ENCODE measurements at places on chromosomes 7 and 10.

GRCh38 chr10:31864834-31865518, 63.7 kb downstream of the ARHGAP12 start:
- no peak for DNase-seq

GRCh38 chr10:54665095-54665494, 135.9 kb downstream of the PCDH15 start:
- no peak for DNase-seq

DNA sequence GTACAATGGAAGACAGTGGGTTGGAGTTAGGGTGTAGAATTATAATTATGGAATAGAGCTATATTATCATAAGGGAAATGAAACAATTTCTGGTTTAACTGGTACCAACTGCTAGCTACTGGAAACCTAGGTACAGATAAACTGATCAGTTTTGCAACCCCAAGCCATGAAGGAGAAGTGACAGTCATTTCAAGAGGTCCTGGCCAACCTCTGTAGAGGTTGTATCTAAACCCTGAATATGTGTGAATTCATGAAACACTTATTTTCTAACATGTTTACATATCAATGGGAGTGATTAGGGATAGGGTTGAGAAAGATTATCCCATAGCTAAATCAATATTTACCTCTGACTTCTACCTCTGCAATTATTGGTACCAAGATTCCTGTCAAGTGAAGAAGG, 29.9 kb upstream of the CC2D2B start:
- no peak for DNase-seq

GRCh38 chr7:15086131-15086611, 183.6 kb upstream of the DGKB start:
- DNase-seq: no peak

GRCh38 chr10:98186681-98187080, 52.2 kb downstream of the R3HCC1L start:
- no peak for DNase-seq

- DNase-seq: no peak
These were observed 573.2 kb downstream of the AUTS2 start for GRCh38 chr7:70171369-70171920.

- DNase-seq: no peak
These were observed 143.1 kb downstream of the CRPPA start for GRCh38 chr7:16278167-16278787.

- no peak for DNase-seq
These were observed 12.2 kb downstream of the MCU start for GRCh38 chr10:72704117-72704516.

DNA sequence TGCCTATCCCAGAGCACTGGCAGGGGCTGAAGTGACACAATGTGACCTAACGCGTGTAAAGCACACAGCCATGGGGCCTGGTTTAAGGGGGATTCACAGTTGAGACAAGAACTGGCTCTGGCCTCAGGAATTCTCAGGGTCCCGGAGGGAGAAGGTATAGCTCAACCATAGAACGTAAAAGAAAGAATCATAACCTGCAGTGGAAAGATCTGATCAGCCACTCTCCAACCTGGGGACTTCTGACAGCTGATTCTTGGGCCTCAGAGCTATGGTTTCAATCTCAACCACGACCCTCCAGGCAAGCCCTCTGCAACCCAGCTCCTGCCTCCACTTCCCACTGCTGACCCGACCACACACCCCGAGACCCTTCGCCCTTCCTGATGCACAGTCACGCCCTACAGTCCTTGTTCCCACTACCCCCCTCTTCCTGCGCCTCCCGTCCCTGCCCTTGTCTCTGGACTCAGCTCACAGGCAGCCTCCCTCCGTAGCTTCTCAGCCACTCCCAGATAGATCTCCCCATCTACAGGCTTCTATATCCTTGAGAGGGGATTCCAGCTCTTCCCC, 245.2 kb downstream of the BUB3 start:
- no peak for DNase-seq

DNA sequence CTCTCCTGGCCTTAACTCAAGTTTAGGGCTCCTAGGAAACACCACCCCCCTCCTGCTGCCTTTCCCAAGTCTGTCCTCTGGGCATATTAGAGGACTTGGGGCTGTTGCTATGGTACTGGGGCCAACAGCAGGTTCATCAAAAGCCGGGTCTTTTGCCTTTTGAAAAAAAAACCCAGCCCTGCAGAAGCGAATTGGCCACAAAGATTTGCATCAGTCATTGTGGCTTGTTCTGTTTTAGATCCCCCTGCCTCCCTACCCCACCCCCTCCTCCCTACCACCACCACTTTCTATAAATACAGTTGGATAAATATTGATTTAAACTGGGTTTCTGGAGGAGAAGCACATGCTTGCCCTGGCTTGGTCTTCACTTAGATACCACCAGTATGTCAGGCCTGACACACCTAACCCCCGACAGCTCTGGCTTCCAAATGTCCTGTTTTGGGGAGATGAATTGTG, 7.0 kb downstream of the MXI1 start:
- peak; percentile 40 for DNase-seq

DNA sequence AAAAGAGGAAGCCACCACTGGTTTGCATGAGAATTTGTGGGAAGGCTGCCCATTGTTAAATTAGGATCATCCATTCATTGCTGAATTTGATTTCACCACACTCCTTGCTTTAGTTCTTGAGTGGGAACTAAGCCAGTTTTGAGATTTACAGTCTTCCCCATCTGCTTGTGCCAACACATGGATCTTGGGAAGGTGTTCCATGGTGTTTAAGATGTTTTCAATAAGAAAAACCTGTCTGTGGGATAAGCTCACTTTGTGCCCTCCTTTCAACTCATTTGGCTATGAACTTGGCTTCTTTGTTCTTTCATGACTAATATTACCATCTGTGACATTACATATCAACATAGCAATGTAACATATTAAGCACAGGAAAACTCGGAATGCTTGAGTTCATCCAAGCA, 73.2 kb downstream of the INHBA start:
- DNase-seq: no peak

DNA sequence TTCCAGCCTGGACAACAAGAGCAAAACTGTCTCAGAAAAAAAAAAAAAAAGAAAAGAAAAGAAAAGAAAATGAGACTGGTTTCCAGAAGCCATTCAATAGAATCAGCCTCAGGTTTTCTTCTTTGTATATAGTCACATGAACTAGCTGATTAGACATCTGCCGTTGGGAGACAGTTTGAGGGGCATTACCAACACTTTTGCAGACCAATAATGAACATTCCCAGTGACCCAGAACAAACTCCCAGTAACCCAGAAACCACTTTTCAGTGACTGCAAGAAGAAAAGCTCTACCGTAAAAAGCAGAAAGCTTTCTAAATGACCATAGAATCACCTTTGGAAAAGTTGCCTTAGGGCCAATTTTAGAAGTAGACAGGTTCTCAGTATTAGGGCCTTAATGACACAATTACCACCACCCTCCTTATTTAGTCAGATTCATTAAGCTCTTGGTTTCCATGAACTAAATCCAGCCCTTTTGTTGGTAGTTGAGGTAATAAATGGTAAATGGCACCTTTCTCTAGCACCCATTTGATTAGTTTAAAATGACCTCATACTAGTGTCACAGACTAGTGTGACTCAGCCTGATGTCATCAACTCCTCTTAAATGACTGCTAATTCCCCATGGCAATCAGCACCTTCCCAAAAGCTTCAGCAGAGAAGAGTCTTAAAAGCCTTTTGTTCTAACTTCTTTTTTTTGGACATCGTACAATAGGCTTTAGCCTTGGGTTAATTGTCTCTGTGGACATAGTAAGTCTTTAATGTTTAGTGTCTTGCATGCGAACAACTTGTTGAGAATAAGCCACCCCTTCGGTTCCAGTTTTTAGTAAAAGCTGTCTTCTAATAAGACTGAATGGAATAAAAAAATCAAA, 33.6 kb upstream of the XRCC2 start:
- no peak for DNase-seq

DNA sequence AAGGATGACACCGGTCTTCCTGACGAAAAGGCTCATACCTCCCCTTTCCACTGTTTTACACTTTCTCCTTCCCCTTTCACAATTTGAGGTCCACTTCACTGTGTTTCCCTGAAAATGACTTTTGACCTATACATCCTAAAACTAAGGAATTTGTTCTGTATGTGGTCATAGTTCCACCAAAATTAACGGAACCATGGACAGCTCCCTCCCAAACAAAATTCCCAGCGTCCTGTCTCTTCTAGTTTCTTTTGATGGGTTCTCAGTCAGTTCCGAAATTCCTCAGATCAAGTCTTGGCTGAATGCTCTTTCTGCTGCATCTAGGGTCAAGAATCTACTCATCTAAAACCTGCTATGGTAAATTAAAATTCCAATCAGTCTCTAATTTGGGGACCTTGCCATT, 1191.9 kb downstream of the CNTNAP2 start:
- DNase-seq: no peak

GRCh38 chr7:108079648-108080591, 50.2 kb downstream of the LAMB4 start:
- DNase-seq: no peak

GRCh38 chr10:130337696-130338635, 201.8 kb downstream of the GLRX3 start:
- DNase-seq: no peak

- DNase-seq: no peak
These were observed at the start of gene CRHR2 for GRCh38 chr7:30682212-30683083. TSS of gene CRHR2 (minus strand) at chr7:30682456. CDS start at chr7:30682280, 176 bp downstream.

- no peak for DNase-seq
These were observed 37.4 kb downstream of the CCDC6 start for GRCh38 chr10:59868696-59869593.

- DNase-seq: no peak
These were observed 17.3 kb downstream of the TLL2 start for GRCh38 chr10:96496281-96496925.

- DNase-seq: no peak
These were observed 489.2 kb upstream of the KCND2 start for GRCh38 chr7:119783799-119784198.

- DNase-seq: no peak
These were observed 335.1 kb downstream of the BMPER start for GRCh38 chr7:34240417-34240816.

GRCh38 chr10:93911866-93912265, 18.1 kb downstream of the SLC35G1 start:
- no peak for DNase-seq

DNA sequence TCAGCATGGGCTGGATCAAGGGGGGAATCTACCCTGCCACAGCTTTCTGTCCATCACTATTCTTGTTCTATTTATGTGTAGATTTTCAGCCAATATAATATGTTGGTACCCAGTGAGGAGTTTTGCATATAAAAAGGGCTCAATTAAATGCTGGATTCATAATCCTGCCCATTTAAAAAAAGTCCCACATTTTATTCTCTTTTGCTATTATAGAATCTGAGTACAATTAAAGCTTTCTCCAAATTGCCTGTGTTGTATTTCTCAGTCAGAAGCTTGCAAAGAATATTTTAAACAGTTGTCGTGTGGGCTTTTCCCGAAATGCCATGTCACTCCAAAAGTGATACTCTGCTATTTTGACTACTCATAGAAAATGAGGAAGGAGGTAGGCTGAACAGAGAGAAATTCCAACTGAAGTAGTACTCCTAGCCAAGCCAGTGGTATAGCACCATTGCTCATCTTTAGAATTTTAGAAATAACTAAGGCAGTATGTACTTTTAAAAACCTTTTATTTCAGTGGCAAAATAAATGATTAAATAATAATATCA, 108.3 kb upstream of the HDAC9 start:
- no peak for DNase-seq

DNA sequence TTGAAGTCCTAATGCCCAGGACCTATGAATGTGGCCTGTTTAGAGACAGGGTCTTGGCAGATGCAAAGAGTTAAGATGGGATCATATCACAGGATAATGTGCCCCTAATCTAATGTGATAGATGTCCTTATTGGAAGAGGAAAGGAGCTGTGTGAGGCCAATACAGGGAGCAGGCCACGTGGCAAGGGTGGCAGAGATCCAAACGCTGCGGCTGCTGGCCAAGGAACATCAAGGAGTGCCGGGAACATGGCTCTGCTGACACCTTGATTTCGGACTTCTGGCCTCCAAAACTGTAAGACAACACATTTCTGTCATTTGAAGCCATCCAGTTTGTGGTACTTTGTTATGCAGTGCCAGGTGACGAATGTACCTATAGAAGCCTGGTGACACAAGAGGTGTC, 37.7 kb upstream of the EZH2 start:
- no peak for DNase-seq

DNA sequence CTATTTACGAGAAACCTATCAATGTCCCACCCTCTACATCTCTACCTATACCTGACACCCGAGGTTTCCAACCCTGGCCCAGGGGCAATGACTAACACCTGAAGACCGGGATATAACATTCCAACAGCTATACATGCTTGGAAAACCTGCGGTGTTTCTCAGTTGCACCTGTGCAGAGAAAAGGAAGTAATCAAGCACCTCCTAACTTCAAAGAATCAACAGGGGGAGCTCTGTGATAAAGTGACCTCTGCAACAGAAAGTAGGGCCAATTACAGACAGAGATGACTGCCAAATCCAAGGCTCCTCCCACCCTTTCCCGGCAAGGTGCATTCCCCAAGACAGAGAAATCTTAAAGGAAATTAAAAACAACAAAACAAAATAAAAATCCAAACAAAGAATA, 41.3 kb downstream of the CCDC6 start:
- peak; percentile 35 for DNase-seq

DNA sequence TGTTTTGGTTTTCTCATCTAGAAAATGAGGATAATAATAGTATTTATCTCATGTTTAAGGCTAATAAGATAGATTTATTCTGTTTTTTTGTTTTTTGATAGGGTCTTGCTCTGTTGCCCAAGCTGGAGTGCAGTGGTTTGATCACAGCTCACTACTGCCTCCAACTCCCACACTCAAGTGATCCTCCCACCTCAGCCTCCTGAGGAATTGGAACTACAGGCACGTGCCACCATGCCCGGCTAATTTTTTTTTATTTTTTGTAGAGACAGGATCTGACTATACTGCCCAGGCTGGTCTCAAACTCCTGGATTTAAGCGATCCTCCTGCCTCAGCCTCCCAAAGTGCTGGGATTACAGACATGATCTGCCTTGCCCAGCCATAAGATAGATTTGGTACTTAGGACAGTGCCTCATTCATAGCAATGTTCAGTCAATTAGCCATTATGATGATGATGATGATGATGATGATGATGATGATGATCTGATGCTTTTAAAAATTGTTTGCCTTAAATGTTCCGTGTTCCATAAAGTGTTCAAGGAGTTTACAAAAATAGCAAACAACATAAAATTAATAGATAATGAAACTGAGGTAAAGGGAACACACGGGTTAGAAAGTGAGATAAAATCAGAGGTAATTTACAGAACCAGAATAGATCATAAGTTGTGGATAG, 4.6 kb downstream of the WIPF3 start:
- no peak for DNase-seq

DNA sequence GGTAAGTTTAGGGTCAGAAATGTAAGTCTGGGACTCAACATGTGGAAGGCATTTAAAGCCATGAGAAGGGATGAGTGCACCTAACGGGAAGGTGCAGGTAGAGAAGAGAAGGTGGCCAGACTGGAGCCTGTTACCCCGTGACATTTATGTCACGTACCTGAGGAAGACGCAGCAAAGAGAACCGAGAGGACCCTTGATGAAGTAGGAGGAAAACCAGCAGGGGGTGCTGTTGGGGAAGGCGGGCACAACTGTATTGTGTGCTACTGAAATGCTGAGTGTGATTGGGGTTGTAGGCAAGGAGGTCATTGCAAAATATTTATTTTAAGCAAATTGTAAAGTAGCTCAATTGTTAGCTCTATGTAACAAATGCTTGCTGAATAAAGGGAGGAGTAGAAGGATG, 338.2 kb upstream of the PRKCQ start:
- DNase-seq: peak; percentile 57
